DMS53 (cell line): ENCODE measurements at places on chromosomes 6 and 20.

- peak; percentile 57 for DNase-seq
These were observed 146.0 kb upstream of the BEND6 start for GRCh38 chr6:56808871-56809359.

GRCh38 chr6:162581988-162582780, 145.4 kb downstream of the PRKN start:
- no peak for DNase-seq

- DNase-seq = peak; percentile 95
These were observed 39.0 kb downstream of the GMPR start for GRCh38 chr6:16277101-16277981.

DNA sequence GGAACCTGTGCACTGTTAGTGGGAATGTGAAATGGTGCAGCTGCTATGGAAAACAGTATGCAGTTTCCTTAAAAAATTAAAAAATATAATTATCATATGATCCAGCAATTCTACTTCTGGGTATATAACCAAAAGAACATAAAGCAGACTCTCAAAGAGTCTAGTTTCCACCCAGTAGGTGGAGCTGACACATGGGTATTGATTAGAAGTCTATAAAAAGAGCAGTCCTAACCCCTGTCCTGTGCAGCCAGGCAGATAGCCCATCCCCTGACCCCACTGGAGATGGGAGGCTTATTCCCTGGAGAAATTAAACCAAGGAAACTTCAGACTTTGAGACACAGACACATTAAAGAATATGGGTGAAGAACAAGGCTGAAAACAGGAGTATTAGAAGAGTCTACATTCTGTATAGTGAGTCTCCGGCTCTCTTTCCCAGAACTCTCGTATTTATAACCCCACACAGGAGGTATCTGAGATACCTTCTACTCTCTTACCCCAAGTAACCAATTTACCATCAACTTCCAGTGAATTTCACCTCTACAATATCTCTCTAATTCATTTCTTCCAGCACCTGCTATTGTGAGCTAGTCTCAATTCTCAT, 92.3 kb downstream of the SEL1L2 start:
- DNase-seq = peak; percentile 52

DNA sequence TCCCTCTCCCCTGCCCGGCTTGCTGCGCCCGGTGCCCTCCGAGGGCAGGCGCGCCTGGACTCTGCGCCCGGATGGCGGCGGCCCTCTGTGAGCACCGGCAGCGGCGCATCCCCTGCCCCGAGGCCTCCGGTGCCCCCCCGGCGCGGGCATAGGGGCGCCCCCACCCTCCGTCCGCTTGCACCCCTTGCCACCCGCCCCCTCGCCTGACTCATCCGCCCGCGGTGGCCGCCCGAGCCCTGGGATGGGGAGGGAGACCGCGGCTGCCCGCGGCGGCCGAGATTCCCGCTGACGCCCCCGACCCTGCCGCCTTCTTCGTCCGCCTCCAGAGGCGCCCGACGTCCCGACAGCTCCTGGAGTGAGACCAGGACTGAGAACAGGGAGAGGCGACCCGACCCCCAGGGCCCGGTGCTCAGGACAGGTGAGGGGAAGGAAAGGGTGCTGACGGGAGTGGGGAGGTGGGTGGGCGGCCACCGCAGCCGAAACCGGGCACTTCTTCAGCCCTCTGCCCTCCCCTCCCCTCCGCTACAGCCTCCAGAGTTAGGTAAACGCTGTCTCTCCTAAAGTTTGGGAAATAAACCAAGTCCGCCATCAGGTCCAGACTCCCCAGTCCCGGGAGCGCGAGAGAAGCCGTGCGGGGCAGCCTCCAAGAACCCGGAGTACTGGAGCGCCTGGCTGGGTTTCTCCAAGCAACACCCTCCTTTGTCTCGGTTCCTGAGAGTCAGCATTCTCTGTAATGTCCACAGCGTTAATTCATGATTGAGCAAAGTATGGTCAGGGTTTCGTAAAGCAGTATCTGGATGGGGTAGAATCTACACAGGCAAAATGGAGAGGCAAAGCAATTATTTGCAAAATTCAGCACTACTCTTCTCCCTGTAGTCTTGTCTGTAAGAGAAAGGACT, 539 bp downstream of the TMEM200A start:
- DNase-seq = peak; percentile 50

DNA sequence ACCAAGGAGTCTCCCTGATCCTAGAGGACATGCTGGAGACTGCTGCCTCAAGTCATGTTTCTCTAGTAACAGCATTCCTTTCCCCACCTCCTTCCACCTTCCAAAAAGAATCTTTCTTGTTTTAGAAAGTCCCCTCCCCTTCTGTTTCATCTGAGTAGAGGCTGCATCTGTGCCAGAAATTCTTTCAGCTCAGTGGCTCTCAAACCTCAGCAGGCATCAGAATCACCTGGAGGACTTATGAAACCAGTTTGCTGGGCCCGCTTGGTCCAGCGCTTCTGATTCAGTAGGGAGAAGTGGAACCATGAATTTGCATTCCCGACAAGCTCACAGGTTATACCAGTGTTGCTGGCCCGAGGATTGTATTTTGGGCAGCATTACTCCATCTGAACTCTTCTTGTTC, 55.1 kb downstream of the TMEM200A start:
- no peak for DNase-seq

- no peak for DNase-seq
These were observed 189.3 kb downstream of the PREX1 start for GRCh38 chr20:48638546-48638945.

- no peak for DNase-seq
These were observed 12.5 kb downstream of the PRDM1 start for GRCh38 chr6:106098383-106099234.

DNA sequence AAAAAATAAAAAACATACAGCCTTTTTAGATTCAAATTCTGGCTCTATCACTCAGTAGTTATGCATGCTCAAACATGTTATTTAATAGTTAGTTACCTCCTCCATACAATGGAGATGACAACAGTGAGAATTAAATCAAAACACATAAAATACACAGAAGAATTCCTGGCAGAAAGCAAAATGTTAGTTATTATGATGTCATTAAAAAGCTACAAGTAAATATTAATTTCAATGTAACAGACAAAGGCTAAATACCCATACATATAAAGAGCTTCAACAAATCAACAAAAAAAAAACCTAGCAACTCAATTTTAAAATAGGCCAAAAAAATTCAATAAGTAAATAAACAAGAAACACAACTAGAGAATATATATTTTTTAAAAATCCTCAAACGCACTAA, 21.4 kb downstream of the PLN start:
- no peak for DNase-seq

GRCh38 chr6:146286961-146287360, 256.7 kb upstream of the RAB32 start:
- DNase-seq = no peak

- DNase-seq = no peak
These were observed 236.7 kb downstream of the FARS2 start for GRCh38 chr6:5497896-5498578.

GRCh38 chr6:144602523-144603180, 317.5 kb downstream of the UTRN start:
- no peak for DNase-seq
